ENCODE measurements at places on chromosomes 6 and 20.

DNA sequence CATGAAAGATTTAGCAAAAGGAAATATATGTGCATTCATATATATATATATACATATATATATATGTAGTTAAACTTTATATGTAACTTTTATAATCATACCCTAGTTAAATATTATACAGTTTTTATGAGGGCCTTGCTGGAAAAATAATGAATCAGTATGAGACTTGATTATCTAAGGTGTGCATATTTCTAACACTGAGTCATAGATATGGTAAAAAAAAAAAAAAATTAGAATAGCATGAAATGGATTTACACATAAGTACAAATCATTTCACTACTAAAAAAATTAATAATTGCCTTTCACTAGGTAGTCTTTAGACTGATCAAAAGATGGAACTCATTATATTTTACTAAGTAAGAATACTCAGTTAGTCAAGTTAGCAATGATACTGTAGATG, 51.3 kb upstream of the DST start:
- DNase-seq, result no peak

DNA sequence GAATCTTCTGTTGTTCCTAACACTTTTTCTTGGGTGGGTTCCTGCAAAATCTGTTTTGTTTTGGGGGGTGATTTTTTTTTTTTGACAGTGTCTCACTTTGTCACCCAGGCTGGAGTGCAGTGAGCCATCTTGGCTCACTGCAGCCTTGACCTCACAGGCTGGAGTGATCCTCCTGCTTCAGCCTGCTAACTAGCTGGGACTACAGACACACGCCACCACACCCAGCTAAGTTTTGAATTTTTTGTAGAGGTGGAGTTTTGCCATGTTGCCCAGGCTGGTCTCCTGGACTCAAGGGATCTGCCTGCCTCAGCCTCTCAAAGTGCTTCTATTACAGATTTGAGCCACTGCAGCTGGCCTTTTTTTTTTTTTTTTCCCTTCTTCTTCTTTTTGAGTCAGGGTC, 60.5 kb upstream of the SNAP91 start:
- DNase-seq, result no peak

GRCh38 chr20:58478141-58478805, 36.9 kb downstream of the APCDD1L start:
- no peak for DNase-seq

- DNase-seq, result no peak
Measured at GRCh38 chr6:56689663-56690062, 47.0 kb upstream of the DST start.

DNA sequence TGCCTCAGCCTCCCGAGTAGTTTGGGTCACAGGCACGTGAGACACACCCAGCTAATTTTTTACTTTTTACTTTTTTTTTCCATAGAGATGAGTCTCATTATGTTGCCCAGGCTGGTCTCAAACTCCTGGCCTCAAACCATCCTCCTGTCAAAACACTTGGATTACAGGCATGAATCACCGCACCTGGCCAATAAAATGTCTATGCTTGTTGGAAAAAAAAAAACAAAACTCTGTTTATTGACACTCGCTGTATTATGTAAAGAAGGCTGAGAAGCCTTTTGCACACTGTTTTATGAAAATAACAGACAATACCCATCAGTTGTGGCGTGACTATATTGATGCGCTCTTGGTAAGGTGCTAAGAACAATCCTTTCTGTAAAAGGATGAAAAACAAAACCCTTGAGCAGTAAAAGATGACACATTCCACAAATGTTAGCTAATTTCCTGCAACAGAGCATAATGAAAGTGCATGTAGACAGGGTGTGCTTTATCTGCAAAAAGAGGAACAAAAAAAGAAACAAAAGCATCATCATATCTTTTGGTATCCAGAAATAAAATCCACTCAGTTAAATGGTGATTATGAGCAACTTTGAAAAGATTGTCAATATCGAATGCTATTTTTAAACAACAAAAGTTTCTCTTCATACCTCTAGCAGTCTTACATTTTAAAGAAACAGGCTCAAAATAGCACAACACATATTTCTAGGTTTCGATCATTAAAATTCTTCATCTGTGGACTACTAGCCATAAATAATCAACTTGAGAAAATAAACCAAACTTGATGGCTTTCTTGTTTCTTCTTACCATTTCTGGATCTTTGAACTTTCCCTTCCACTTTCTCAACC, 108.3 kb upstream of the PHACTR1 start:
- peak; percentile 49 for DNase-seq

DNA sequence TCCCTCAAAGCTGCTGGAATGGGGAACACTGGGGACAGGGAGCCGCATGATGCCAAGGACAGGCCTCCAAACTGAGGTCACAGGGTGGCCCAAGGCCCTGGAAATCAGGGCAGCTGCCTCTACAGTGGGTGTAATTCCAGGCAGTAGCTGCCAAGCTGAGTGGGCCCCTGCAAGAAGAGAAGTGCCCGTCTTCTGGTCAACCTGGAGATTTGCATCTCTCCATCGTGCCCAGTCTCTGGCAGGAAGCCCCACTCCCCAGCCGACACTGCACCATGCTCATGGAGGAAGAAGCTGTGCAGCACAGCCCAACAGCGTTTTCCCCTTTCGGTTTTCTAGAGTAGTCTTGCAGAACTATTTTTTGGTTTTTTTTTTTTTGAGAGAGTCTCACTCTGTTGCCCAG, 2.2 kb upstream of the FAM209A start:
- DNase-seq, result no peak

- DNase-seq, result no peak
Measured at GRCh38 chr20:8005575-8006366, 13.8 kb downstream of the TMX4 start.

DNA sequence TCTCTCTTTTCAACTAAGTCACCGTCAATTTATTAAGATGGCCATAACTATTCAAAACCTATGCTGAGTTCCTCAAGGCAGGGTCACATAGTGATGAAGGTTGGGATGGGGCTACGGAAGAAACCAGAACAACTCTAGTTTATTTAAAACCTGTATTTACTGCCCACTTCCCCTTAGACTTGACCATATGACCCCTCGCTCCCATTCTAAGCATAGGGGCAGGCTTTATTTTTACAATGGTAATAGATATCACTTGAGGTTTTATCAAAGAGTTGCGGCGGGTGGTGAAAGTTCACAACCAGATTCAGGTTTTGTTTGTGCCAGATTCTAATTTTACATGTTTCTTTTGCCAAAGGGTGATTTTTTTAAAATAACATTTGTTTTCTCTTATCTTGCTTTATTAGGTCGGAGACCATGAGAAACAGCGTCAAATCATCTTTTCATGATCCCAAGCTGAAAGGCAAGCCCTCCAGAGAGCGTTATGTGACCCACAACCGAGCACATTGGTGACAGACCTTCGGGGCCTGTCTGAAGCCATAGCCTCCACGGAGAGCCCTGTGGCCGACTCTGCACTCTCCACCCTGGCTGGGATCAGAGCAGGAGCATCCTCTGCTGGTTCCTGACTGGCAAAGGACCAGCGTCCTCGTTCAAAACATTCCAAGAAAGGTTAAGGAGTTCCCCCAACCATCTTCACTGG, 5.5 kb downstream of the EDN1 start:
- DNase-seq, result no peak

GRCh38 chr6:11492464-11493290, 44.9 kb upstream of the TMEM170B start:
- DNase-seq, result no peak

DNA sequence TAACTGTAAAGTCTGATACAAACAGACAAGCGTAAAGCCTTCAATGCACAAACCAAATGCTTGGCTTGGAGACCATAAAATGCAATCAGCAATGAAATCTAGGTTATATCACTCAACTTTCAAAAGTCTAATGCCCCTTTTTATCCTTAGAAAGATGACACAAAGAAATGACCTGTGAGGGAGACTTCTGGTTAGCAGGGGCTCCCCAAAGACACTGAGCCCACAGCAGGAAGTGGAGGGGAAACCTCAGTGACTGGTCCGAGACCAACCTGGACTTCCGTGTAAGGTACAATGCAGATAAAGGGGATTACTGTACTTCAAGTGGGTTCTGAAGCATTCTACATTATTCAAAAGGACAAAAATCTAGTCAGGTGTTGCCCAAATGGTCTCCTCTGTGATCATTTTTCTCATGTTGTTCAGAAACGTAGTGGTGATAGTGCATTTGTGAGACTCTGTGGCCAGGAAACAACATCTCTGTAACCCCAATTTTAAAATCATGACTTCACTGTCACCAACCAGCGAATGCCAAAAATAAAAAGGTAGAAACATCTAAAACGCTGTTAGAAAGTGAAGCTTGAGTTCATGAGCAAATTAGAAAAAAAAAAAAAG, 88.2 kb downstream of the HIVEP2 start:
- DNase-seq, result no peak

DNA sequence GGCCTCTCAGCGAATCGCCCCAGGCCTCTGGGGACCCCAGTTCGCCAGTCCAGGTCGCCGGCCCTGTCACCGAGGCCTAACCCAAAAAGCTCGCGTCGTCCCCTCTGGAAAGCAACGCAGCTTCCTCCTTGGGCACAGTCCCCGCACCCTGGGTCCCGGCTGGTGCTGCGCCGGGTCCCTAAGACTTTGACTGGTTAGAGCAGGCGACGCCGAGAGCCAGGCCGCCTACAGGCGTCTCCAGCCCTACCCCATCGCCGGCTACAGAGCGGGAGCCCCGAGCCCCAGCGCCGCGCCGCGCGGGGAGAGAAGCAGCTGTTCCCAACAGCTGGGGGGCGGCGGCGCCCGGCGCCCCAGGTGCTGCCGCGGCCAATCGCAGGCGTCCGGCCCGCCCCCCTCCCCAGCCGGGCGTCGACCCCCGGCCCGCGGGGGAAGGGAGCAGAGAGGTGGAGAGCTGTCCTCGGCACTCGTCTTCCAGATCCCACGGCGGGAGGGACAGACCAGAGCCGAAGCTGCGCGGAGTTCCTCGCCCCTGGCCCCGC, 540 bp upstream of the RBM24 start:
- peak; percentile 48 for DNase-seq

- DNase-seq, result no peak
Measured at GRCh38 chr20:53080969-53081871, 109.1 kb downstream of the TSHZ2 start.

DNA sequence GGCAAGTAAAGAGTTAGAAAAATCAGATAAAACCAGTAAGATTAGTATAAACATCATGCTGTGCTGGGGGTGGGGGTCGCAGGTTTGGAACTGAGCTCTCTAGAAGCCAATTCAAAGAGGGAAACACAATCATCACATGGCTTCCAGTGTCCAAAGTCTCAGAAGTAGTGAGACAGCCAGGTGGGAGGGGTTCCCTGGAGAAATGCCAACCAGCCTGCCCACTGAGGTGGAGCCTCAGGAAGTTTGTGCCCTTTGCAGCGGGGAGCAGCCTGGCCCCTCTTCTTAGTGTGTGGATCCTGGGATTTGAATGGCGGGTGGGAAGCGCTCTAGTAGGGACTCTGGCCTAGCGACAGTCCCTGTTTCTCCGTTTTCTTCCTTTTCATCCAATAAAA, 21.4 kb downstream of the C6orf15 start:
- DNase-seq, result no peak

DNA sequence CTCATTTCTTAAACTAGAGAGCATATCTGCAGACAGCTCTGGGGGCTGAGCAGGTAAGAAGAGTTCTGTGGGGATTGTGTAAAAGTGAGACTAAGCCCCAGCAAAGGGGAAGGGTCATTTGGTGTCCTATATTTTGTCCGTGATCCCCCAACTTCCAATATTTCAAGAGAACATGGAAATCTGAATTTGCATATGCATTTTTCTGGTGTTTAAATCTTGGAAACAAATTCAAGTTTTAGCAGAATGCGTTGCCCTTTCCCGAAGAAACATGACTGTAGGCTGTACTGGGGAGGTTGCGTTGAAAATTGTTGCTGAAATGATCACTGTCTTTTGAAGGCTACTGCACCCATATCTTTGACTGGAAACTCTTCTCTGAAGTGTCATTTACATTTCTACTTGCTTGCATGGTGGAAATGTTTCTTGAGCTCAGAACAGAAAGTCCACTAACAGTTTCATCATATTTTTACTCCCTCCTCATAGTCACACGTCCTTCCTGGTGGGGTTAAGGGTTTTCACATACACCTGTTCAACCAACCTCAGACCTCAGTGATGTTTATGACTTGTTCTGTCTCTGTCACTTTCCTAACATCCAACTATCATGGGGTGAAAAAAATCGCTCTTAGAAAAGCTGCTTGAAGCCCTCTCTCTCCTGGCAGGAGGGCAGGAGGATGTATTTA, 140.3 kb downstream of the BCAS1 start:
- no peak for DNase-seq

GRCh38 chr20:3407040-3407770, at the start of gene DNAAF9:
Gene DNAAF9, minus strand, starts transcription at chr20:3407669. Its CDS starts 112 bp downstream, at chr20:3407557.
- peak; percentile 89 for DNase-seq

- no peak for DNase-seq
Measured at GRCh38 chr20:24469116-24469893, at the start of gene SYNDIG1. Gene SYNDIG1, plus strand, starts transcription at chr20:24469629. Its CDS starts 73,469 bp downstream, at chr20:24543098.

DNA sequence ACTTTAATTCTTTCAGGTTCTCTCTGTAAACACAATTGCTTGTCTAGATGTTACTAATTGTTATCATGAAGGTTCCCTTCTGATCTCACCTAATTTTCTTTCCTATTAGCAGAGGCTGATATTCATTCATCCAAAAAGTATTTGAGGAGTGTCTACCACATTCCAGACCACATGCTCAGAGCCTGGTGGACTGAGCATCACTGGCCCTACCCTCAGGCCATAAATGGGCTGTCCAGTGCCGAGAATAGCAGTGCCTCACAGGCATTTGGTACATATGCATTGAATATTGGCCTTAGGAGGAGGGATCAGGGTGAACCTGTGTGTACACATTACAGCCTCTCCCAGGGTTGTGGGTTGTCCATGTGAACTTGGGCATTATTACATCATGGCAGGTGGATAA, 40.4 kb upstream of the PRELID3B start:
- no peak for DNase-seq

DNA sequence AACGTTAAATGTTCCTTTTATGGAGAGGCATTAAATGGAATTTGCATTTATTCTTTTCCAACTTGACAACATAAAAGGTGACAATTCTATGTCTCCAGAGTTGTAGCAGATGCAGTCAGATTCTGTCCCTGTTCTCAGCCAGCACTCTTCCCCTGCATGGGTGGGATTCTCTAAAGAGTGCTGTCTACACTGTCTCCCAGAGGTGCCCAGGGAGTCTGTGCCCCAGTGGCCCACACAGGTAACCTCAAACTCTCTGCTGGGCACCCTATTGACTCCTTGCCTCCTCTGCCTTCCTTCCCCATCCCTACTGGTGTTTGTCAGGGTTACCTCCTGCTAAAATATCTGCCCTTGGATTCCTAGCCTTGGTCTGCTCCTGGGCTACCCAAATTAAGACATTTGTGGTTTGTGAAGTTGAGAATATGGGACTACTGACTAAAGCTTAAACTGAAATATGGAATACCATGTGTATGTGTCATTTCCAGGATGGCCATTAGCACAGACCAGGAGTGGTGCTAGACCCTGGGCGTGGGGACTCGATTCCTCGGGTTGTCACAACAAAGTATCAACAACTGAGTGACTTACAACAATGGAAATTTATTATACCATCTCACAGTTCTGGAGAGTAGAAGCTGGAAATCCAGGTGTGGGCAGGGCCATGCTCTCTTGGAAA, 284.7 kb downstream of the CDH26 start:
- DNase-seq, result no peak
